ENCODE measurements at places on chromosomes 6 and 20.

- DNase-seq = no peak
Observed at GRCh38 chr20:23879328-23879798, at the start of gene CST5. TSS of gene CST5 (minus strand) at chr20:23879748. CDS start at chr20:23879676, 72 bp downstream.

- DNase-seq = no peak
Observed at GRCh38 chr6:12459945-12460661, 169.9 kb downstream of the EDN1 start.

GRCh38 chr20:57807401-57808263, 97.8 kb upstream of the PMEPA1 start:
- no peak for DNase-seq

- no peak for DNase-seq
Observed at GRCh38 chr6:24353861-24354260, 4.0 kb downstream of the DCDC2 start.

- DNase-seq = no peak
Observed at GRCh38 chr6:165920896-165921671, 246.6 kb downstream of the TBXT start.

GRCh38 chr20:64025826-64026412, 10.1 kb upstream of the C20orf204 start:
- no peak for DNase-seq

DNA sequence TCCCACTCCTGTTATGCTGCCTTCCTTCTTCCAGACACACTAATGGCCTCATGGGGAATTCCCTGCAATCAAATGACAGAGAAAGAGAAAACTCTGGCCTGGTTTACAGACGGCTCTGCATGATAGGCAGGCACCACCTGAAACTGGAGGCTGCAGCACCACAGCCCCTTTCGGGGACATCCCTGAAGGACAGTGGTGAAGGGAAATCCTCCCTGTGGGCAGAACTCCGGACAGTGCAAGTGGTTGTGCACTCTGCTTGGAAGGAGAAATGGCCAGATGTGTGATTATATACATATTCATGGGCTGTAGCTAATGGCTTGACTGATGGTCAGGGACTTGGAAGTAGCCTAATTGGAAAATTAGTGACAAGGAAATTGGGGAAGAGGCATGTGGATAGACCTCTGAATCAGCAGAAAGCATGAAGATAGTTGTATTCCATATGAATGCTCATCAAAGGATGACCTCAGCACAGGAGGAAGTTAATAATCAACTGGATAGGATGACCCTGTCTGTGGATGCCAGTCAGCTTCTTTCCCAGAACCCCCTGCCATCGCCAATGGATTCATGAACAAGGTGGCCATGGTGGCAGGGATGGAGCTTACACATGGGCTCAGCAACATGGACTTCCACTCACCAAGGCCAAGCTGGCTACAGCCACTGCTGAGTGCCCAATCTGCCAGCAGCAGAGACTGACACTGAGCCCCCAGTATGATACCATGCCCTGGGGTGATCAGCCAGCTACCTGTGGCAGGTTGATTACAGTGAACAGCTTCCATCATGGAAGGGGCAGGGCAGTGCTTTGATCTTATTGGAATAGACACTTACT, 44.5 kb upstream of the VSX1 start:
- DNase-seq = no peak

DNA sequence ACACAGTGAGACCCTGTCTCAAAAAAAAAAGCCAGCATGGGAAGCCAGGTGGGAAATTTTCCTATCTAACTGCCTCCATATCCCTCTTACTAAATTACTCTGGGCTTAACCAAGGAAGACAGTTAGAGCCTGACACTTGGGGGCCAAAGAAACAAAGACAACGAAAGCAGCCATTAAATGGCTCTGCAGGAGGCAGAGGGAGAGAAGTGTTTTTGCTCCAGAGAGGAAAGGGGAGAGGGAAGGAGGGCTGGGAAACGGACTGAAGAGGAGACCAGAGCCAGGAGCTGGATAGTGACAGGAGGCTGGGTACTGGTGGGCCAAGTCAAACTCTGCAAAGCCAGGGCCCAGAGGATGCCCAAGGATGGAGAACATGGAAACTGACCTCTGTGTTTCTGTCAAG, 10.7 kb upstream of the TGIF2 start:
- no peak for DNase-seq

DNA sequence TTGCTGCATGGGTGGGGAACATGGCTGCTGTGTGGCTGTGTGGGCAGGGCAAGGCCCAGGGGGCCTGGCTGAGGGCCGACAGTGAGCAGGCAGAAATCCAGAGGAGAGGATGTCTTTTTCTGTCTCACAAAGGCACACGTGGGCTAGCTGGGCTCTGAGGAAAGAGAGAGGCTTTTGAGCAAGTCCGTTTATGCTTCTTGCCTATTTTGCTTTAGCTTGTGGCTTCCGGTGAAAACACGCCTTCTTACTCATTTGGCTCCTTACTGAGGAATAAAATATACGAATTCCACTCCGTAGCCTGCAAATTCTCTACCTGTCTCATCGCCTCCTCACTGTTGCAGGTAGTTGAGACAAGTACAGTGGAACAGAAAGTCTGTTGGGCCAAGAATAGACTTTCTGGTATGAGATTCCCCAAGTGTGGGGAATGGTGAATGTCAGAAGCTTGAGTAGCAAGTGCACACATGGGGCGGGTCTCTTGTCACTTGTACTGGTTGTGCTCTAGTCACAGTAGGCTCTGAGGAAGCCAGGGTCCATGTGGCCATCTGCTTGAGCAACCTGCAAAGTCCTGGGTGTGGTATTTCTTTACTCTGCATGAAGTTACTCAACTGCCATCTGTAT, 28.4 kb downstream of the WRNIP1 start:
- DNase-seq = no peak

DNA sequence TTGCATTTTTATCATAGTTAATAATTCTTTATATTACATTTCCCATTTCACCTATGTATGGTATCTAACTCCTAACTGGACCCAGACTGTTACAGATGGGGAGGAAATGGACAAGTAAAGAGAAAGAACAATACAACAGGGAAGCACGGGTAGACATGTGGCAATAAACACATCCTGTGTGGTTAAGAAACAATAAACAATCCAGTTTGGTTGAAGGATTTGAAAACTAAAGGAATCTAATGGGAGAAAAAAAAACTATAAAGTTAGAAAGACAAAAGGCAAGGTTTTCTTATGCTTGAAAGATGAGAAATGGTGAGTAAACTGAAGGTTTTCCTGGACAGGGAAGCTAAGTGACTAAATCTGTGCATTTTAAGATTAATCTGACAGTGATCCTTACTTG, 34.9 kb upstream of the ALDH8A1 start:
- no peak for DNase-seq

DNA sequence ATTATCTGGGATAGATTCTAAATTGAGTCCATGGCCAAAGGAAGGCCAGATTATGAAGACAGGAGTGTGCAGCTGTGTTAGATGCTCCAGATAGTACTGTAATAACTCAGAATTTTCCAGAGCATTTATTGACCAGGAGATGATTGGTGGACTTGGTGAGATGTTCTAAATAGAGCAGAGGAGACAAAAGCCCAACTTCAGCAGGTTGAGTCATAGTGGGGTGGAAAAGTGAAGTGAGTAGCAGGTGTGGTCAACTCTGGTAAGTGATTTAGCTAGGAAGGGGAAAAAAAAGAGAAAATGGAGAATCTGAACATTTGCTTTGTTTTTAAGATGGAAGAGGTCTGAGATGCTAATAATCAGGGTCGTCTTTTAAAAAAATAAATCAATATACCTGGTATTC, 227.4 kb downstream of the TMEM200A start:
- DNase-seq = no peak

DNA sequence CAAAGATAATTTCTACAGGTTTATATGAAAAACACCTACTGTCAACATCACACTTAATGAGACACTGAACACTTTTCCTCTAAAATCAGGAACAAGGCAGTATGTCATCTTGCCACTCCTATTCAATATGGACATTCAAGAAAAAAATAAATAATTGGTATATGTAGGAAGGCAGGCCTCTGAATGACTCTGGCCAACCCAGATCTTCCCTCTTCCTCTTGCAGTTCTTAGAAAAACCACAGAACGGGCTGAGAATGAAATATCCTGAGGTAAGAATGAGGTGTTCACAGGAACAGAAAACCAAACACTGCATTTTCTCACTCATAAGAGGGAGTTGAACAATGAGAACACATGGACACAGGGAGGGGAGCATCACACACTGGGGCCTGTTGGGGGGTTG, 1207.2 kb upstream of the CITED2 start:
- DNase-seq = no peak

GRCh38 chr6:146870760-146871159, 272.0 kb downstream of the ADGB start:
- no peak for DNase-seq

DNA sequence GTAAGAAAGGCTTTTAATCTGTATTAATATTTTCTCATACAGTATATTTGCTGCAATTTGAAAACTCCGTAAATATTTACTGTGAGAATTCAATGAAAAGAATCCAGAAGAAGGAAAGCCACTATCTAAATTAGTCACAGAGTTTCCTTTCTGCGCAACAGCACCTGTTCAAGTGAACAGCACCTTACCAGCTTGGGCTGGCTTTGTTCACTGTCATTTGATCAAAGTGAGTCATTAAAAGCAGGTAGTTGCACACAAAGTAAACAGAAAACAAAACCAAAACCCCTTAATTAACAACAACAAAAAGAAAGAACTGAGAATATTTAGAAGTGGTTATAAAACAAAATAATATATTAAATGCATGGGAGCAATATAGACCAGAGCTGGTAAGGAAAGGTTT, 12.8 kb downstream of the SMLR1 start:
- DNase-seq = no peak

- no peak for DNase-seq
Observed at GRCh38 chr20:22698259-22698842, 114.0 kb upstream of the FOXA2 start.

GRCh38 chr6:106084106-106084988, 1.8 kb upstream of the PRDM1 start:
- DNase-seq = no peak

- no peak for DNase-seq
Observed at GRCh38 chr20:4056880-4057279, 41.5 kb upstream of the RNF24 start.

GRCh38 chr20:37308086-37309050, 18.9 kb downstream of the MANBAL start:
- DNase-seq = no peak

GRCh38 chr6:130313206-130313605, 52.6 kb upstream of the TMEM200A start:
- DNase-seq = no peak

DNA sequence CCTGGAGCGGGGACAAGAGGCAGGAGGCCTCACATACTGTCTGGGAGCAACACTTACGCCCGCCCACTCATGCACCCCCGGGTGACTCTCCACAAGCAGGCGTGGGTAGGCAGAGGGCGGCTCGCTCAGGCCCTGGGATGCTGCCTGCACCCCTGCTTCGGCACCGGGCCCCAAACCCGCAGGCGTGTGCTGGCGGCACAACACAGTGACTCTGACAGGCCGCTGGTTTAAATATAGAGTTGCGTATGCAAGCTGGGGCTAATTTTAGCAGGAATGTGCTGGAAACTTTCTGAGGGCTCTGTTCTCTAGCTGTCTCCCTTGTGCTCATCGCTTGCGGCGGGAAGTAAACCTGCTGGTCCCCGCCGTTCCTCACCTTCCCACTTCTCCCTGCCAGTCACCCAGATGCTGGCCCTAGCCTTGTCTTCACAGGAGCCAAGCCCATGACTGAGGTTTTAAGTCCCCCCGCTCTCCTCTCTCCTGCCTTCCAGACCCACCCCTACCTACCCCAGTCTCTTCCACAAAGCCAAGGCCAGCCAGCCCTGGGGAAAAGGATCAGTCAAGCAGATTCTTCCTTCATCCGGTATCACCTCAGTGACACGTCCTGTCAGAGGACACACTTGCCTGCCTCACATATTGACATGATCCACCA, 94.5 kb upstream of the FOXP4 start:
- no peak for DNase-seq

DNA sequence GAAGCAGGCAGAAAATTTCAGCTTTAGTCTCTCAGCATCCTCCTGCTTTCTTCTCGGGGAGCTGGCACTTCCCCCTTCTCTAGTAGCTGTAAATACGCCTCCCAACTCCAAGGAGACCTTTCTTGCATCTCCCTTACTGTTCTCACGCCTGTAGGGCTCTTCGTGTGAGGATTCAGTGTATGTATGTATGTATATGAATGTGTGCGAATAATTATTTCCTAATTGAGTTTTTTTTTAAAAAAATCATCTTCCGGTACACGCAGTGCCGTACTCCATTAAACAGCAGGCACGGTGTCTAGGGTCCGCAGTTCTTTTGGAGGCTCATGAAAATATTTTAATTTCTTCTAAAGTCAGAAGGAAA, 85.4 kb downstream of the HFE start:
- no peak for DNase-seq

DNA sequence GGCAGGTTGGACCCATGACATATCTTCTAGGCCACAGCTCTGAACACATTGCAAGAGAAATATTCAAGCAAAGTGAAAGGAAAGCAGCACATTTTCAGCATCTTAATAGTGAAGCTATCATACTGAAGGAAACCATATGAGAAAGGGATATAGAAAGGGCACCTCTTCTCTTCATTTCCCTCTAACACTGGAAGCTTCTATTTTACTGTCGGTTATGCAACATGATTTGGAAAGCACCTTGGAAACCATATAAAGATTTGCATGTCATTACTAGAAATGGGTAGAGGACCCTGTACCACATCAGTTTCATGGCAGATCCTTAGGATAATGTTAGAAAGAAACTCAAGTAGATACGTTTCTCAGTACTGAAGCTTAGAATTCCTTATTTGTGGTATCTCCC, 70.5 kb upstream of the HMGN3 start:
- no peak for DNase-seq

DNA sequence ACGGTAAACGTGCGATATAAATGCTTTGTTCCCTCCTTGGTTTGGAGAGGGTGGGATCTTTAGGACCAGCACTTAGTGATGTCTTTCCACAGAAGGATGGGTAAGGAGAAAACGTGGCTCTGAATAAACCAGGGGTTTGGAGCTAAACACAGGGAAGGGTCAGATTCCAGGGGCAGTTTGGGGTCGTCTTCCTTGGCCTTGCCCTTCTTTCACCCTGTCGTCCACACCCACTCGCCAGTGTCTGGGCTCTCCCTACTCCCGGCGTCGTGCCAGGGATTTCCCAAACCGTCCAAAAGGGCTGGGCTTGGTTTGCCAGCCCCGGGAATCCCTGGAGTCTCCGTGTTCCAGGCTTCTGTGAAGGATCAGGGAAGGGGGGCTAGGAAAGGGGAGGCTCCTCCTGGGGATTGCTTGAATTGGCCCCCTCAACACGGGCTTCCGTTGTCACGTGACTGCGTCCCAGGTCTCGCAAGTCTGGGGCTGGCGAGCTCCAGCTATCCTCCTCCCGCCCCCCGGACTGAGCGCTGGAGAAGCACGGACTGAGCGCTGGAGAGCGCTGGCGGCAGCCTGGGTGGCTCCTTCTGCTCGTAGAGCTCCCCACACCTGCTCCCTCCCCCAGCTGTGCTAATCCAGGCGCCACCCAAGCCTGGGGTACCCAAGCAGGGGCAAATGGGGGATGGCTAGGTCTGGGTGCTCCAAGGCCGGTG, 9.4 kb upstream of the ARMC12 start:
- no peak for DNase-seq

- no peak for DNase-seq
Observed at GRCh38 chr20:59954718-59955117, 3.5 kb upstream of the CDH26 start.

GRCh38 chr6:111263837-111264236, 176.5 kb downstream of the SLC16A10 start:
- no peak for DNase-seq

All from stimulated activated CD8-positive, alpha-beta memory T cell treated with anti-CD3 and anti-CD28 coated beads, Interleukin-15, amount 100 ng/mL, for 24 hours (primary cell).